ENCODE measurements at places on chromosomes 3 and 15.

- no peak for DNase-seq
- H3K27ac ChIP-seq: no peak overlapping the region
- H3K4me1 ChIP-seq: peaks cover 32% of the 10 kb centered on the region
- no peaks in the 10 kb centered on the region for H3K27me3 ChIP-seq
- peaks cover 45% of the 10 kb centered on the region for H3K36me3 ChIP-seq
These were observed 6.3 kb downstream of the EIF4A2 start for GRCh38 chr3:186789554-186790260.

GRCh38 chr3:192850451-192850981 lies 67.1 kb downstream of the MB21D2 start:
- H3K4me3 ChIP-seq: no peak overlapping the region
- no peaks in the 10 kb centered on the region for H3K36me3 ChIP-seq
- no peak overlapping the region for H3K27ac ChIP-seq
- DNase-seq: no peak
- no peaks in the 10 kb centered on the region for H3K27me3 ChIP-seq

- H3K27ac ChIP-seq: peak overlapping the region; percentile 71
- no peak for DNase-seq
- H3K36me3 ChIP-seq: peaks cover 76% of the 10 kb centered on the region
- H3K4me3 ChIP-seq: no peak overlapping the region
- H3K27me3 ChIP-seq: no peaks in the 10 kb centered on the region
- peaks cover 12% of the 10 kb centered on the region for H3K4me1 ChIP-seq
These were observed 106.0 kb downstream of the LRIG1 start for GRCh38 chr3:66394753-66395249.

GRCh38 chr3:176992565-176992964 lies 204.7 kb downstream of the TBL1XR1 start:
- H3K4me1 ChIP-seq: no peaks in the 10 kb centered on the region
- H3K4me3 ChIP-seq: no peak overlapping the region
- DNase-seq: no peak

DNA sequence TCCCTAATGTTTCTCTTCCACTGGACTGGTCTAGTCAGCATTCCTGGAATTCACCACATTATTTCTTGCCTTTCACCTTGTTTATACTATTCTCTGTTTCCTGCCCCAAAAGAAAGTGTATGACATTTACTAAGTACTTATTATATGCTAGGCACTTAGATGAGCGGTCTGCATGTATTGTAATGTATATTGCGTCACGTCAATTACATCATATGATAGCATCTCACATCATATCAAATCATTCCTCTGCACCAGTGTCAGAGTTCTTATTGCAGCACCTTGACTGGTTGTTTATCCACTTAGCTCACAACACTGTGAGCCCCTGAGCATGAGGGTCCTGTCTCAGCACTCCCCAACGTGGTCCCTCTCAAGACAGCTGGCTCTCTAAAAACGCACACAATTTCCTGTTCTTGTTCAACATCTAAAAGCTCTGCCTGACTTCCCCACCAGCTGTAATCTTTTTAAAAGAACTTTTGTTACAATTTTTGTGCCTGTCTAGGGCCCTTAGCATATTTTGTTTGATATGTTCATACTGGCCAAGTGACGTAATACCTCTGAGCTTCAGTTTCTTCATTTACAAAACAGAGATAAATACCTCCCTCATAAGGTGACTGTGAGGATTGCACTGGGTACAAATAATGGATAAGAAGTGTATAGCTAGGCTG lies 58.8 kb downstream of the ARHGAP31 start:
- no peak overlapping the region for H3K4me3 ChIP-seq
- no peaks in the 10 kb centered on the region for H3K36me3 ChIP-seq
- peaks cover 49% of the 10 kb centered on the region for H3K4me1 ChIP-seq
- no peak for DNase-seq
- no peaks in the 10 kb centered on the region for H3K27me3 ChIP-seq
- H3K27ac ChIP-seq: peak overlapping the region; percentile 34

DNA sequence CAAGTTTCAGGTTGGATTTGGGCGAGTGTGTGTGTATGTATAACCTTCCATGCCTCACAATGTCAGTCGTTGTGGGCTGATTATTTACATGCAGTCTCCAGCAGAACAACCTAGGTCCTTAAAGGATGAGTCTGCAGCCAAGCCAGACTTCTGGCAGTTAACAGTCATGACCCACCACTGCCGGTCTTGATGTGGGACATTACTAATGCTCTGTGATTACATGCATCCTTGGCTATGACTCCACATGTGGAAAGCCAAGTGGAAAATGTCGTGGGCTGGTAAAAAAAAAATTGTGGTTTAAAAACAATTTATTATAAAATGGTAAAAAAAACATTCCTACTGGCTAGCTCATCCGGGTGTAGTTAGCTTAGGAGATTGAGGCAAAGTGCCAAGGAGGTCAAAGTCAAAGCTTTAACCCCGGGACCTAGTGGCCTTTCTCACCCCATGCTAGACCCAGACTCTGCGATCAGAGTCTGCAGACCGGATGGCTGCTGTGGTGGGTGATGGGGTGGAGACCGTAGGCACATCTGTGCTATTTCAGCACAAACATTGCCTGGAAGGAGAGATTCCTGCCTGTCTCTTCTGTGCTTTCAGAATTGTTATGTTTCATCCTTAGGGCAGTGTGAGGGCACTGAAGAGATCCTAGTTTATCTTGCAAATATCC lies 6.8 kb downstream of the RARRES1 start:
- peaks cover 4% of the 10 kb centered on the region for H3K4me1 ChIP-seq
- H3K27me3 ChIP-seq: no peaks in the 10 kb centered on the region
- no peaks in the 10 kb centered on the region for H3K36me3 ChIP-seq
- H3K4me3 ChIP-seq: no peak overlapping the region
- H3K27ac ChIP-seq: peak overlapping the region; percentile 68

GRCh38 chr15:42338500-42338899 lies 20.8 kb upstream of the CAPN3 start:
- H3K27ac ChIP-seq: no peak overlapping the region
- no peak for DNase-seq
- H3K27me3 ChIP-seq: no peaks in the 10 kb centered on the region
- peaks cover 5% of the 10 kb centered on the region for H3K4me1 ChIP-seq

All from heart left ventricle (tissue), 16 donors.